ENCODE measurements at places on chromosomes 6 and 20.

GRCh38 chr20:62523473-62524203, 47.8 kb upstream of the GATA5 start:
- peak; percentile 63 for DNase-seq

- DNase-seq = no peak
Measured at GRCh38 chr20:33694639-33695012, 8.4 kb upstream of the E2F1 start.

- DNase-seq = no peak
Measured at GRCh38 chr20:12821249-12821648, 187.5 kb upstream of the SPTLC3 start.

- DNase-seq = no peak
Measured at GRCh38 chr6:139728876-139729427, 354.5 kb upstream of the CITED2 start.
